ENCODE measurements at places on chromosomes 4 and X. TPM values are rescaled to one million over a fixed set of nuclear protein-coding genes. Genes with fewer than 3 reads are reported as not detected.

DNA sequence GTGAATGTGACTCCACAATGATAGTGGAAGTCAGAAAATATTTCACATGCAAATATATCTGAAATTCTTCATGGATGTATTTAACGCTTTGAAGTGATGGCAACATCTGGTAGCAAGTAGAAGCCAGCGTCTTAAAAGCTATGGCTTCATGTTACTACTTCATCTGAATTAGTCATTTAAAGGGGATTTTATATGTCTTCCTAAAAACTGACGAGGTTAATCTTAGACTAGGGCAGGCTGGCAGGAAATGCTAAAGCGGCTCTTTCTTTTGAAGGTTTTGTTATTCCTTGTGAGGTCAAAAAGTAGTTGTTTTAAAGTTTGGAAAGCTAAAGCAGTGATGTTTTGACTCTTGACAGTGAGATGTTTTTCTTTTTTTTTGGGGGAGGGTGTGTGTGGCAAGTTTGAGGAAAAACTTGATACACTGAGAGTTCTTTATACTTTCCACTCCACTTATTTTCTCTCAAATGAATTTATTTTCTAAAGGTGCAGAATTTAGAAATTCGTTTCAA is 22.6 kb downstream of the PLS3 start:
- no peak for DNase-seq

GRCh38 chr4:159367781-159368080 is 264.9 kb downstream of the RAPGEF2 start:
- DNase-seq: no peak

GRCh38 chr4:183798301-183799253 is 106.5 kb upstream of the STOX2 start:
- no peak for DNase-seq

GRCh38 chr4:84722720-84723119 is 139.8 kb downstream of the CDS1 start:
- no peak for DNase-seq

DNA sequence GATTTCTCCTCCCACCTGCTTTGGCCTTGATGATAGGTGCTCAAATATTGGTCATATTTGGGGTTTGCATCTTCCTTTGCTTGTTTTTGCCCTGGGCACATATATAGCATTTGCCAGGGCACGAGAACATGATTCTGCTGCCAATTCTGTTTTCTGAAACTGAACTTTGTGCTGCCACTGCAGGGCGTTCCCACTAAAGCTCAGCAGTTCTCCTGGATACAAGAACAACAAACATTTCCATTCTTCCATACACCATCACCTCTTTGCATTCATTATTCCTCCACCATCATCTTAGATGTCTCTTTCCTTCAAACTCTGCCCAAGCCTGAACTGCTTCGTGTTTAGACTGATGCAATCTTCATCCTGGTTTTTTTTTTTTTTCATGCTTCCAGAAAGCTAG is 36.3 kb upstream of the GATB start:
- DNase-seq: no peak

SYNPO2 gene
- 196 TPM for total RNA-seq

- no peak for DNase-seq
These were observed 319.1 kb downstream of the RAPGEF2 start for GRCh38 chr4:159422019-159422418.

GYG2 gene
- total RNA-seq: 1.3 TPM

RPA4 gene
- not detected for total RNA-seq

MAGEA2B gene
- not detected for total RNA-seq

IL13RA2 gene
- not detected for total RNA-seq

DNA sequence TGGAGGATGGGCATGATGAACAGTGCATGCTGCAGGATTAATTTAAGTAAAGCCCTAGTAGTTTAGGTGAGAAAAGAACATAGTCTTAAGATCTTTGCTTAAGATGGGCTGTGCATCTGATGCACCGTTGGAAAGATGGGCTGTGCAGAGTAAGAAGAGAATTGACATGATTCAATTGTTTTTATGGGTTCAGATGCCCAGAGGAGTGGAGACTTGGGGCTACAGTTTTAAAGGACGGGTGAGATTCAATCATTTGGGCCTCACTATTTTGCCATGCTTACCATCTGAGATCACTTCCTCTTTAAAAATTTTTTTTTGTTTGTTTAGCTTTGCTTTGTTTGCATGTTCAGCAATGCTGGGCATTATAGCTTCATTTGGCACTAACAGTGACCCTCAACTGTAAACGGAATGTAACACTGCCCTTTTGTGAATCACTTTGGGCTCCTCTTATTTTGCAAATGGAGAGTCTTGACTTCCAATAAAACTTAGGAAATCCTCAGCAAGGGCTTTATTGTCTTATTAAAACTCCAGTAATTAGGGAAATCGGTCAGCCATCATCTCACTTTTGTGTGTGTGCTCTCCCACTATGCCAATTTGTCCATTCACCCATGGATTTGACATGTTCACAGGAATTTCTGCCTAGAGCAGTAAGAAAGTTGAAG is 216.1 kb upstream of the TLL1 start:
- DNase-seq: no peak

GRCh38 chrX:148956352-148956751 is 455.9 kb downstream of the AFF2 start:
- DNase-seq: no peak

DNA sequence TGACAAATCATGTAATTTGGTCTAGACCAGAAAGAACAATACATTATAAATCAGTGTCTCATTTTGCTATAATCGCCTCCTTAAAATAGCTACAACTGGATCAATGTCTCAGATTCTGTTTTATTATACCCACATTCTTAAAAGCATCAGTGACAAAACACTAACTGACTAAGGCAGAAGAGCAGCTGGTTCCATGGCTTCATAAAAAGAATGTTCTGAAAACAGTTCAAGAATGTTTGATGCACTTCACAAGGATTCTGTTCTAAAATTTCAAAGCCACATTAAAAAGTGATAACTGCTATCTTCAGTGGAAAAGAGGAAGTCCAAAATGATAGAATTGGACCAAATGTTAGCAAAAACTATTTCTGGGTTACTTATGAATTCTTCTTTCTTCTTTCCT is 69.8 kb downstream of the COL25A1 start:
- DNase-seq: no peak

GRCh38 chrX:46169808-46170207 is 375.4 kb downstream of the ZNF674 start:
- no peak for DNase-seq

- no peak for DNase-seq
These were observed 53.6 kb downstream of the OSTC start for GRCh38 chr4:108703966-108704365.

DNA sequence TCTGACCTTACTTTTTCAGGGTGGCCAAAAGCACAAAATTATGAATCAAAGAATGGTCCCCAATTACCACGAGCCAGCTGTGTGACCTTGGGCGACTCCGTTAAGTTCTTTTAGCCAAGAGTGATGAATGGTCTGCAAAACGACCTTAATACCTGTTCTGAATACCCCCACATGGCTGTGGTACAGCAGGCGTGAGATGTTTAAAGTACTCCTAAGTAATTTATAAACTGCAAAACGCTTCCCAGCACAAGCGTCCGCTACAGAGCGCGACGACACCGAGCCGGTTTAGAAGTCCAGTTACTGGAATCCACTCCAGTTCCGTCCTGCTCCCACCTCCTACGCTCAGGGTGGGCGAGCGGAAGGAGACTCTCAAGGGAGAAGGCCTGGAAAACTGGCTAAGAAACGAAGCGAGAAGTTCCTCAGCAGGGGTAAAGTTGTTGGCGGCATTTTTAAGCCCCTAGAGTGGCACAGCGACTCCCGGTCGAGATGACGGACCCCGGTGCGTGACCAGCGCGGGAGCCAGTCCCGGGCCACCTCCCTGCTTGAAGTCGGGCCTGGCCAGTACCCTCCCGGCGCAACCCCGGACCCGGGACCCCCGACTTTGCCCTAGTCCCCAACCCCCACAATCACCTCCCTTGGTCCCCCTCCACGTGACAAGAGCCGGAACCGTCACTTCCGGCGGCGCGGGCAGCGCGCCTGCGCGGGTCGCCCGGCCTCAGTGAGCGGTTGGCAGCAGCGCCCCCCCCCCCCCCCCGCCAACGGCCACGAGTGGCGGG is 659 bp upstream of the BMP2K start:
- peak; percentile 93 for DNase-seq

- no peak for DNase-seq
These were observed 115.2 kb downstream of the GABRA2 start for GRCh38 chr4:46274717-46275116.

PPEF2 gene
- total RNA-seq: not detected

CXCL5 gene
- 0.11 TPM for total RNA-seq

DNA sequence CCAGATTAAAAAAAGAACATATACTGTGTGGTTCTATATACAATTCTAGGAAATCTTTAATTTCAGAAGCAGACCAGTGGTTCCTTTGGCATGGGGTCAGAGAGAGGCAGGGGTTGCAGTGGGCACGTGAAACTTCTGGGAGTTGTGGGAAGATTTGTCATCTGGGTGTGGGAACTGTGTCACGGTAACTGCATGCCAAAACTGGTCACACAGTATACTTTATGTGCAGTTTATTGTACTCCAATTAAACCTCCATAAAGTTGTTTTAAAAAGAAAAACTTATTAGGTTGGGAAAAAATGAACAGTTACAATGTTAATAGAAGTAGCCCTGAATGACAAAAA is 26.7 kb upstream of the STS start:
- DNase-seq: no peak

DNA sequence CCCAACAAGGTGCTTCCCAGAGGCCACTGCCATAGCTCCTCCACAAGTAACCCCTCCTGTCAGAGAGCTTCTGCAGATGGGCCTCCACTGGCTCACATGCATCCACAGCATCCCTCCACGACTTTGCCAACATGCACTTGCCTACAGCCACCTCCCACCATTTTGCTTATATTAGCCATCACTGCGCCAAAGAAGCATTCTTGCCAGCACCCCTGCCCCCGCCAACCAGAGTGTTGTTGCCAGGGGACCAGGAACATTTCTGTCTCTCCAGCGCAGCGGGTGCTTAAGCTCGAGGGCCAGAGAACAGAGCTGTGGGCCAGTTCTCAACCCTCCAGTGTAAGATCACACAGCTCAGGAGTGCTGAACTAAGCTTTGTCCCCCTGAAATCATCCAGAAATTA is 517.6 kb downstream of the PABPC4L start:
- DNase-seq: no peak

DNA sequence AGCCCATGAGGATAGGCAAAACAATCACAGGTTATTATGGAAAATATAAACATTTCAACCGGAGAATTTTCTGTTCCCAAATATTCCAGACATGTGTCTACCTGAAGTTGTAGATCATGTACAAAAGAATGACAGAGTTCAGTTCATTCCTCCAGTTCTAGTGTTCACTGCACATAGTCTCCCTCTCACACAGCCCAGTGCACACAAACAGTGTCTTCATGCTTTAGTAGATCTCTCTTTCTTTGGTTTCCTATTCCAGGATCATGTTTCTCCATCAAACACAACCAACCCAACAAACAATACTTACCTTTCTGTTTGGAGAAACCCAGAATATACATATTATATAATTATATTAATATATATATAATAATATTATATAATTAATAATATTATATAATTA is 671.9 kb downstream of the TRIML1 start:
- DNase-seq: no peak

DGAT2L6 gene
- not detected for total RNA-seq

DOCK11 gene
- total RNA-seq: 4.2 TPM

All from Right ventricle myocardium superior (tissue), 1 donor.